ENCODE measurements at places on chromosomes 11 and 22. TPM values are rescaled to one million over a fixed set of nuclear protein-coding genes. Genes with fewer than 3 reads are reported as not detected.

The TEX12 gene
- total RNA-seq, result not detected

The SNX32 gene
- 2.3 TPM for total RNA-seq

The GGTLC3 gene
- total RNA-seq, result not detected

The TRPC6 gene
- not detected for total RNA-seq

The CASP4 gene
- total RNA-seq, result 104 TPM

The FOLR3 gene
- not detected for total RNA-seq

The OR5D14 gene
- not detected for total RNA-seq

The CCT8L2 gene
- total RNA-seq, result not detected

The NRIP3 gene
- 4.2 TPM for total RNA-seq

The ZBTB16 gene
- total RNA-seq, result 4.8 TPM

The NPAS4 gene
- 0.07 TPM for total RNA-seq

The ENTHD1 gene
- total RNA-seq, result 0.41 TPM

The CCDC34 gene
- 7.8 TPM for total RNA-seq

The TENM4 gene
- 0.02 TPM for total RNA-seq

The C11orf58 gene
- 130 TPM for total RNA-seq

The TESMIN gene
- 2.5 TPM for total RNA-seq

The ZFTA gene
- total RNA-seq, result 2.2 TPM

The ACRV1 gene
- total RNA-seq, result not detected

The MMP12 gene
- total RNA-seq, result not detected

The TNNI2 gene
- total RNA-seq, result not detected

The LPXN gene
- total RNA-seq, result 138 TPM

The GGT5 gene
- total RNA-seq, result 0.22 TPM

The LTO1 gene
- 31.6 TPM for total RNA-seq

The APOA1 gene
- total RNA-seq, result 0.32 TPM

The SUSD2 gene
- 1.6 TPM for total RNA-seq

The CECR2 gene
- total RNA-seq, result 0.20 TPM

The OR5B21 gene
- 0.54 TPM for total RNA-seq

The UPK3A gene
- not detected for total RNA-seq

The TCF20 gene
- total RNA-seq, result 84.4 TPM

The DBX1 gene
- not detected for total RNA-seq

The RPS6KA4 gene
- total RNA-seq, result 30.8 TPM

The KDM4D gene
- 0.44 TPM for total RNA-seq

The ALX4 gene
- not detected for total RNA-seq

The OR6T1 gene
- not detected for total RNA-seq

The P2RY6 gene
- not detected for total RNA-seq

The LYVE1 gene
- total RNA-seq, result not detected

The BEST1 gene
- not detected for total RNA-seq

The IGF2 gene
- 0.32 TPM for total RNA-seq

The TCN1 gene
- total RNA-seq, result not detected

The BBOX1 gene
- not detected for total RNA-seq

The WNT11 gene
- 0.71 TPM for total RNA-seq

The MARK2 gene
- total RNA-seq, result 65.9 TPM

The PRAME gene
- total RNA-seq, result not detected

Measured in T-helper 1 cell treated with Interleukin-12 subunit alpha and Interleukin-12 subunit beta and Interleukin-4 antibody, amounts not matched to agents 30 ng/mL and 1 ng/mL, for 36 hours (primary cell).